Thoracic aorta (tissue), 2 donors: ENCODE measurements at places on chromosomes 3 and 15.

GRCh38 chr3:185337231-185337816 is 25.6 kb upstream of the MAP3K13 start:
- no peak for DNase-seq

DNA sequence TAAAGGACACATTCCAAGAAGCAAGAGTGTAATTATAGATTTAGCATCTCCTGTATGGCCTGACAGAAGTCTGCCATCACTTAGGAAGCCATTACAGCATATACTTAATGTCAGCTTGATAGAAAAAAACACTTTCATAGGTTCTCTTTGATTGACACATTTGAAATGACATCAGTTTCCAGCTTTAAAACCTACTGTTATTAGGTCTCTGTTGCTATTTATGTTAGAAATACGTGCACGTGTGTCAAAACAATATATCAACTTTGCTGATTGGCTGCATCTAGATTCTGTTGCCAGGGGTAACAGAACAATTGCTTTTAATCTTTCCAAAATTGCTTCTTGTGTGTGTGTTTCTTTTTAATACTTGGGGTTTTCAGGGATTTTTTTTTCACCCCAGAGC is 389.3 kb upstream of the ATP11B start:
- DNase-seq = no peak

DNA sequence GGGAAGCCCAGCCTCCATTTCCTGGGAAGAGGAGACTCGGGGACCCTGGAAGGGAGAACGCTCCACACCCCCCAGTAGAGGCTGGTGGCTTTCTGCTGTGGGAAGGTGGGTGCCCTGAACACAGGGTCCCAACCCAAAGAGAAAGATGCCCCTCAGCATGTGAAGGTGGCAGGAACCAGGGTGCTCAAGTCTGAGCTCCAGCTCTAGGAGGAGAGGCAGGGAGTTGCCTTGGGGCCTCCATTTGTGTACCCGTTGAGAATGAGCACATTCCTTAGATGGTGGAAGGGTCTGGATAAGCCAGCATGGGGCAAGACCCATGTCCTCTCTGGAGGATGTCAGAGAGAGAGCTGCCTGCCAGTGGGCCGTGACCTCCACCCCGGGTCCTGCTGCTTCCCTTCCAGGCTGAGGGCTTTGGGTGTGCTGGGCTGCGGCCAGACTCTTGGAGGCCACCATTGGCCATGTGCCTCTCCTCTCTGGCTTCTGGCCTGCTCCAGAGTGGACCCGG is 212.4 kb downstream of the TBC1D2B start:
- no peak for DNase-seq

GRCh38 chr15:51046799-51047449 is 47.8 kb downstream of the TNFAIP8L3 start:
- no peak for DNase-seq

- no peak for DNase-seq
Measured at GRCh38 chr3:136621628-136622027, 130.6 kb downstream of the STAG1 start.

DNA sequence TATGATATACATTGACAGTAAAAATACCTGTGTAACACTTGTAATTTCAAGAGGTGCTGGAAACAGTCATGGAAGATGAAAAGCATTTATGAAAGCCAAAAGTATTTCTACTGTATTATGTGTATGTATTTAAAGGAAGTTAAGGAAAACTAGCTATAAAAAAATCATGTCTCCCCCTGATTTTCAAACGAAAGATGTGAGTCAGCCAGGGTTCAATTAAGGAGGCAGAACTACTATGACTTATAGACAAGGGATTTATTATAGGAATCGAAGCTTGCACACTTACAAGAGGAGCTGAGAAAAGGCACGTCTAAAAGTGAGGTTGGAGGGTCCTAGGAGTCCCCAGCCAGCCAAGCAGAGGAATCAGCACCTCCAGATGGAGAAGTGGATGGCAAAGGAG is 119.4 kb downstream of the SUCLG2 start:
- no peak for DNase-seq

GRCh38 chr15:64112073-64112772 is 16.4 kb downstream of the SNX1 start:
- no peak for DNase-seq

DNA sequence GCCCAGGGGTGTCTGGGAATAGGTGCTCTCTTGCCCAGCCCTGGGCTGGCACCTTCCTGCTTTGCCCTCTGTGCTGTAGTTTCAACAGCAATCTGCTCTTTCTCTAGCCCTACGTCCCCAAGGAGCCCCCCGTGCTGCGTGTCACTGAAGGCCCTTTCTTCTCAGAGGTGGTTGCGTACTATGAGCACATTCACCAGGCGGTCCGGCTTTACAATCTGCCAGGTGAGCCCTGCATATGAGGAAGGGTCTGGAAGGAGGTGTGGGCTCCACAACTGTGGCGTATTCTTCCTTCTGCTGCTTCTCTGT is 9.6 kb downstream of the MAN2A2 start:
- DNase-seq = no peak

DNA sequence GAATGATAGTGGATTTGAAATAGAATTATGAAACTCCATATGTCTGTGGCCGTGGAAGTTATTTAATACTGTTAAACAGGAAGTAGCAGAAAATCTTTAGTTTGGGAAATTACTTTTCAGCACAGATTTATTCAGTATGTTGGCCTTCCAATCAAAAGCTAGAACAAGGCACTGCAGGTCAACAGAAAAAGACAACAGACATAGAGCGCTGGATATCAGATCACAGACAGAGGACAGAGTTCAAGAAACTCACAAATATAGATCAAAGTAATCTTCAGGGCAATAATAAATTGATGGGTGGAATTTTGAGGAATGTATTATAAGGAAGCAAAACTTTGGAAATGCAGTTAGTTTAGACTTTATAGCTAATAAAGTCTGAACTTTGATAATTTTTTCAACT is 159.5 kb upstream of the TMCO5A start:
- no peak for DNase-seq

DNA sequence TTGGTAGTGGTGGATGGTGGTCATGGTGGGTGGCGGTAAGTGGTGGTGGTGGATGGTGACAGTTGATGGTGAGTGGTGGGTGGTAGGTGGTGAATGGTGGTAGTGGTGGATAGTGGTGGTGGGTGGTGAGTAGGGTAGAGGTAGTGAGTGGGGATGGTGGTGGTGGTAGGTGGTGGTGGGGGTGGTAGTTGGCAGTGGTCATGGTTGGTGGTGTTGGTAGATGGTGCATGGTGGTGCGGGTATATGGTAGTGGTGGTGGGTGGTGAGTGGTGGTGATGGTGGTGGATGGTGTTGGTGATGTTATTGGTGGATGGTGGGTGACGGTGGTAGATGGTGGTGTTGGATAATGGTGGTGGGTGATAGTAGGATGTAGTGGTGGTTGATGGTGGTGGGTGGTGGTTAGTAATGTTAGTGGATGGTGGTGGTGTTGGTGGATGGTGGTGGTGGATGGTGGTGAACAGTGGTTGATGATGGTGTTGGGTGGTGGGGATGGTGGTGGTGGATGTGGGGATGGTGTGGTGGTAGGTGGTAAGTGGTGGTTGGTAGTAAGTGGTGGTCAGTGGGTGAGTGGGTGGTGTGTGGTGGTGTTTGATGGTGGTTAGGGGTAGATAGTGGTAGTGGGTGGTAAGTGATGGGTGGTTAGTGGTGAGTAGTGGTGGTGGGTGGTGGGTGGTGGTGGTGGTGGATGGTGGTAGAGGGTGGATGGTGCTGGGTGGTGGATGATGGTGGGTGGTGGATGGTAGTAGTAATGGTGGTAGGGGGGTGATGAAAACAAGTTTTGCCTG is 16.7 kb upstream of the RIOX2 start:
- no peak for DNase-seq

DNA sequence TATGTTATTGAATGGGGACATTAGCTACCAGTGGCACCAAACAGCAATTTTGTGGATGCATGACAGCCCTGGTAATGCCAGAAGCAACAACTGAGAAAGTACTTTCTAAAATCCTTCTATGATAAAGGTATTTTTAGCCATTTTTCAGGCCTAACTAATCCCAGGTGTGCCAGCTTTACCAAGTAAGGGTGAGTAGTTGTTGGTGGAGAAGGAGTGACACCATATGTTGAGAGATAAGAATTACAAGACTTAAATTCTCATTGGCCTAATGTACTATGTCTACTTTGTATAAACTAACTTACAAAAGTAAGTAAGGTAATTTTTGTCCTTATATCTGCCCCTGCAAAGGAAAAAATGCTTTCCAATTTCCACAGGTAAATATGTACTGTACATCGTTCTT is 4.1 kb upstream of the COX17 start:
- no peak for DNase-seq

DNA sequence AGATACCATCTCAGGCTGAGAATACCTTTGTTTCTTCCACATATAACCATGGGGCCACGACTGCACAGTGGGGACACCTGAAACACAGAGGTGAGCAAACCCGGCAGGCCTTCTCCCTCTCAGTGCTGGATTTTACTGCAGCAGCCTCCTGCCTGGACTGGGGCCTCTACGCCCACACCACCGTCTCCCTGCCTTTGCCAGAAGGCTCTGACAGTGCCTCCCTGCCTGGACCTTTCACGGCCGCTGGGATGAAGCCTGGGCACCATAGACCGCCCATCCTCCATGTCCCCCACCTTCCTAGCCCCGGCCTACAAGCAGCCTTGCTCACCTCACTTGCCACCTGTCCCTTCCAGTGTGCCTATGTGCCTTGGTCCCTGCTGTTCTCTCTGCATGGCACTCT is 214.3 kb downstream of the NFKBIZ start:
- no peak for DNase-seq

DNA sequence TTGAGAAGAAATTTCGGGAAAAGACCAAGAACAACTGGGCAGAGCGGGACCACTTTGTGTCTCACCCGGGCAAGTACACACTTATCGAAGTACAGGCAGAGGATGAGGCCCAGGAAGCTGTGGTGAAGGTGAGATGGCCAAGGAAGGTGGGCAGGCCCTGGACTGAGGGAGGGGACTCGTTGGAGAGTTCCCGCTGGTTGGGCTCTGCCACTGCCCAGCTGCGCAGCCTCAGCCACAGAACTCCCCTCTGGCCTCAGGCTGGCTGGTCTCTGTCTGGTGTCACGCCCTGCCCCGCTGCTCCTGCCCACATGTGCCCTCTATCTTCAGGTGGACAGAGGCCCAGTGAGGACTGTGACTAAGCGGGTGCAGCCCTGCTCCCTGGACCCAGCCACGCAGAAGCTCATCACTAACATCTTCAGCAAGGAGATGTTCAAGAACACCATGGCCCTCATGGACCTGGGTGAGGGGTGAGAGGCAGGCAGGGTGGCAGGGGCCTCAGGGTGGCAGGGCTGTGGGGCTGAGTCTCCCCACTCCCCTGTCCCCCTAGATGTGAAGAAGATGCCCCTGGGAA is 2.4 kb downstream of the PARP3 start:
- DNase-seq = no peak

DNA sequence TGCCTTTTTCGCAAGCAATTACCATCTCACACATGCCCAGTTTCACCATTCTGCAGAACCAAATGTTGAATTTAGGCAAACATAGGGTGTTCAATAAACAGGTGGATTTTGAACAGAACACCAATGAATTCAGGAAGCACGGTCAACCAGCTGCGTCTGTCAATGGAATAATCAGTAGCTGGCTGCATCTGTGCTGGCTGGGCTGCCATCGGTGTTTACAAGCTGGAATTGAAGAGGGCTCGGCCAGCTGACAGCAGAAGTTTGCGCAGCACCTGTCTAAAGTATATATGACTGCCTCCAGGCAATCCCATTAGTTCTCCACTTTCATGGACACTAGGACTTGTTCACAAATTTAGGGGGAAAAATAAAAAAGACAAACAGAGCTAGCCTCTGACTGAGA is 996.4 kb upstream of the CFAP20DC start:
- DNase-seq = no peak

DNA sequence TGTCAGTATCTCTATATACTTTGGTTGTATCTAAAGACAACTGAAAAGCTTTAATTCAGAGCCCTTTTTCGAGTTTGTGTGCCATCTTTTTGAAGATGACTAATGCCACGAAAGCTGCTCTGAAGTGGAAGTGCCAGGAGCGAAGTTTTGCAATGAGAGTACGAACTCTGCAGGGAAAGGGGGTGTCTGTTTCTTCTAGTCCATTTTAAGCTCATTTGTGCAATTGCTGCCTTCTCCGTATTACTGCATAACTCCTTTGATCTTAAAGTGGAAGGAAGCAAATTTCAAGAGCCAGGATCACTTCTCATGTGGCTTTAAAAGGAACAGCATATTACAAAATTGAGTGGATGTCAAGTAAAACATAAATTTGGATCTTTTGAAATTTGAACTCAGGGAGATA is 245.3 kb downstream of the FEZF2 start:
- no peak for DNase-seq

DNA sequence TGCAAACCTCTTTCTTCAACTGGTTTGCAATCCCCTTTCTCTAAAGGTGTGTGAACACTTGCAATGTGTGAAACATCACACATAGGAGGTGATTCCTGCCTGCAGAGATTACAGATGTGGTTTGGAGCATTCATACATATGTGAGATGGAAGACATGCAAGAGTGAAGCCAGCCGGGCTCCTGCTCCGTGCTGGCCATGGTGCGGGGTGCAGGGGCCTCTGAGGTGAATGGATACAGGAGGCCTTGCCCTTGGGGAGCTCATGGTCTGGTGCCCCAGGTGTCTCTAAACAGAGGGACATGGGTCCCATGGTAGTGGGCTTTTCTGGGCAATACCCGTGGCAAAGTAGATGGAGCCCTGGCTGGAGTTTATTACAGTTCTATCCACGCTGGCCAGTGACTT is 6.0 kb downstream of the SLC6A11 start:
- no peak for DNase-seq

DNA sequence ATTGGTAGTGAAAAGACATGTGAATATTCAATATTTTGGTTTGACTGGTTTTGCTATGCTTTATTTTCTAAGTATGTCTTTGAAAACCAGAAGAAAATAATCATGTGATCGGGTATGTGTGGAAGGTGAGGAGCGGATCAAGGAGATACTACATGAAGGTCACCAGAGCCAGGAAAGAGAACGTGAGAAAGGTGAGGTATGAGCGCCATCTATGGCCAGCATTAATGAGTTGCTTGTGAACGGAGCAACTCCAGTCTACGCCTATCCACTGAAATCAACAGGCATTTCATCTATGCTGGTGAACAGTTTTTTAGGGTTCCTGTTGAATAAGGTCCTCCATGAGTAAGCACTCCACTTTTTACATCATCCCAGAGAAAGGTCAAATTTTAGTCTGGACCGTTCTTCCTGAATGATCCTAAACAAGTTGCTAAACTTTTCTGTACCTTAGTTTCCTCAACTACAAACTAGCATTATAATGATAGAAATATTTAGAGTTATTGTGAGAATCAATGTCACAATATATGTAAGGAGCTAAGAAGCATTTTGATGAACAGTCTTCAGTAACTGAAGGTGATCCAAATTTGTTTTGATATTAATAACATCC is 1435.2 kb upstream of the CADM2 start:
- no peak for DNase-seq

DNA sequence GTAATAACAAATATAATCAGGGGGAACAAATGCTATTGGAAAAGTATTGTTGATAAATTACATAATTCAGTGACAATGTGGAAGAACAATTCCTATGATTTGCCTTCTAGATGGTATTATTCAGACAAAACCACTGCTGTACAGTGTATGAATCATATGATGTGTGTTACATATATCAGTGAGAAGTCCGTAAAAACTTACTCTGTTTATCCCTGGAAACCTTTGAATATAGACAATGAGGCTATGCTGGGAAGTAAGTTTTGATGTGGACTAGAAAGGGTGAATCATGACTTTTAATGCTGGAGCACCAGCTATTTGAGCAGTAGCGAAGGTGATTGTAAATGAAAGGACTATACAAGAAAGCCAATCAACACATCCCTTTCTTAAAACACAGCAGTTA is 17.9 kb downstream of the C3orf38 start:
- no peak for DNase-seq
